ENCODE measurements at places on chromosomes 7 and 10.

- no peak for DNase-seq
These were observed 3.7 kb downstream of the SND1 start for GRCh38 chr7:127655720-127656119.

GRCh38 chr10:131691481-131692090, 209.2 kb upstream of the PPP2R2D start:
- DNase-seq = no peak

DNA sequence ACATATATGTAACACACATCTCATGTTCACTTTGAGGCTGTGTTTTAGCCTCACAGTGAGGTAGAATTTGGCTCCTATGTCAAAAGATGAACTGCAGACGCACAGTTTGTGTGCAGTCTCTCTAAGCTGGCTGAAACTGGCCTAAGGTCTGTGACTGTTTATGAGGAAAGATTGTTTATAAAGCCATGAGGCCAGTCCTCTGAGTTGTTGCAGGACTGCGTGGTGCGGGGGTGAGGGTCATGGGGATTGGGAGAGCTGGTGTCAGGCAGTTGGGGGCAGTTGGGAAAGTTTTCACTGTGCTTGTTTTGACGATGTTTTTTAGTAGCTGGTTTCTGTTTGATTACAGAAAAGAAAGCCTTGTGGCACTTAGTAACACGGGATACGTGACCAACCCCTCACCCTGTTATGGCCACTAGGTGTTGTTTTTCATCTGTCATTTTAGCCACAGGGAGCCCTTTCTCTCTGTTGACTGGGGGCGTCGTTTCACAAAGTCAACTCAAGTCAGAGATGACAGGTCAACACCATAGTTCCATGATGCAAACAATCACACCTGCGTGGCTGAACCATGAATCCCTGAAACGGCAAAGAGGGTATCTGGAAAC, 310.9 kb downstream of the CCDC3 start:
- DNase-seq = no peak

- no peak for DNase-seq
These were observed 155.7 kb upstream of the FAM171A1 start for GRCh38 chr10:15526754-15527153.

DNA sequence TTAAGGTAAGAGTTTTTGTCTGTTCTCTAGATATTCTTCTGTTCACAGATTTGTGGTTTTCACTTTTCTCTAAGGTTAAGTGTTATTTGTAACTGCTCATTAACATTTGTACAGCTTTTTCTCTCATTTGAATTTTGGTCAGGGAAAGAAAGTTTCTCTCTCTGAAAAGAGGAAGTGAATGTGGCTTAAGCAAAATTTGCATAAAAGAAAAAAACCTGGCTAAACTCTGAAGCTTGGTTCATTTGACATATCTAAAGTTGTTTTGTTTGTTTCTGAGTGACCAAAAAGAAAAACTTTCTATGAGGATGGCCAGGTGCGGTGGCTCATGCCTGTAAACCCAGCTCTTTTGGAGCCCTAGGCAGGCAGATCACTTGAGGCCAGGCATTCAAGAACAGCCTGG, 22.0 kb upstream of the SLC26A4 start:
- no peak for DNase-seq

- DNase-seq = no peak
These were observed 30.5 kb upstream of the FBXW4 start for GRCh38 chr10:101725296-101726114.

DNA sequence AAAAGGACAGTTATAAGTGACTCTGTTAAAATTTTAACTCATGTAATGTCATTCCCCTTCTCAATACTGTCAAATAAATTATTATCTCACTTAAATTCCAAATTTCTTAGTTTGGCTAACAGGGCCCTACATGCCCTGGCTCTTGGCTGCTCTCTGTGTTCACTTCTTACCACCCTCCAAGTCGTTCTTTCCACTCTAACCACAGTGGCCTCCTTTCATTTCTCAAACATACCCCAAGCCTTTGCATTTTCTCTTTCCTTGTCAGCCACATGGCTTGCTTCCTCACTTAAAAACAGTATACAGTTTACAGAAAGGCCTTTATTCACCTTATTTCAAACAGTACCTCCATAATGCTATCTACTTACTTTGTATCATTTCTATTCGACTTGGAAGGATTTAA, 737.1 kb upstream of the ZWINT start:
- DNase-seq = no peak

DNA sequence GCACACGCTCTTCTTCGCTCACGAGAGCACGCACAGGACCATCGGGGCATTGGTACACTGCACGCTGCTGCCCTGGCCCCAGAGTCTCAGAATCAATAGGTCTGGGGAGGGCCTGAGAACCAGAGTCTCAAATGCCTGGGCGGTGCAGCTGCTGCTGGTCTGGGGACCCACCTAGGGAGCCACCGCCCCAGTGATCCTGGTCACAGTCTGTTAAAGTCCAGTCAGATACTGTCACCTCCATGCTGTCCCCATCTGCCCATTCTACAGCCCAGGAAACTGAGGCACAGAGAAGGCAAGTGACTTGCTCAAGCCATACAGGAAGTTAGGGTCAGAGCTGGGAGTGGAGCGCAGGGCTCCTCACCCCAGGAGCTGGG, 38.0 kb downstream of the ZCCHC24 start:
- DNase-seq = no peak

DNA sequence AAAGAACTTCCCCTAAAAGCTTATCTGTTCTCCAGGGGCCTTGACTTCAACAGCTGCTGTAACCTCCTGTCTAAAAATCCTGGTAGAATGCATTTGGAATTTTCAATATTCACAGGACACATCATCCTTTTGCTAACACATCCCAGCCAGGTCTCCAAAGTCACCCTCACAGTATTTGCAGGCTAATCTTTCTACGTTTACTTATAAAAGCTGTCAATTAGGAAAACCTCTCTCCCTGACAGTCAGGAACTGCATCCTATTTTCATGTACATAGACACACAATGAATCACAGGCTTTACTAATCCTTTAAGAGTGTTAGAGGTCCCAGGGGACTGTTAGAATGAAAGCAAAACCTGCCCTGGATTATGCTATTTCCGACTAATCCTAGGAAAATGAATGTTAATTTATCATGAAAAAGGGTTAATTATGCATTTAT, 102.2 kb downstream of the GFRA1 start:
- DNase-seq = peak; percentile 85

DNA sequence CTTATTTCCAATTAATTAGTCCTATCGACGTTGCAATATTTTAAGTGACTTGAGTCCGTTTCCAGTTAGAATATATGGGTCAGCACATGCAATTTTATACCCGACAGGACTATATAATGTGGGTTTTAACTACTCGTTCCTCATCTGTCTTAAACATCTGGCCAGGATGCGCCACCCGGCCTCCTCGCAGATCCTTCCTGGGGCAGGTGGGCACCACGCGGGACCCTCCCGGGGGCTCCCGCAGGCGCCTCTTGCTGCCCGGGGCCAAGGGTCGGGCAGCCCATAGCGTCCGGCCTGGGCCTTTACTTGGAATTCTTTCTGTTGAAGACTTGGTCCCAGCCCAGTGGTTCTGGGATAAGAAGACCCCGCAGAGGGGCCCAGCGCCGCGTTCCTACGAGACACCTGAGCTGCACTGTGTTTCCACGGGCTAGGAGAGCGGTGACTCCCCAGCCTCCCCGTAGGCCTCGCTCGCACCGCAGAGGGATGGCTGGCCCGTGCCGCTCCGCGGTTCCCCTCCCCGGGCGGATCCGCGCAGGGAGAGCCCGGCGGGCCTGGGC, 10.1 kb upstream of the MNX1 start:
- no peak for DNase-seq

- no peak for DNase-seq
These were observed 9.1 kb upstream of the ZYX start for GRCh38 chr7:143372070-143372469.

DNA sequence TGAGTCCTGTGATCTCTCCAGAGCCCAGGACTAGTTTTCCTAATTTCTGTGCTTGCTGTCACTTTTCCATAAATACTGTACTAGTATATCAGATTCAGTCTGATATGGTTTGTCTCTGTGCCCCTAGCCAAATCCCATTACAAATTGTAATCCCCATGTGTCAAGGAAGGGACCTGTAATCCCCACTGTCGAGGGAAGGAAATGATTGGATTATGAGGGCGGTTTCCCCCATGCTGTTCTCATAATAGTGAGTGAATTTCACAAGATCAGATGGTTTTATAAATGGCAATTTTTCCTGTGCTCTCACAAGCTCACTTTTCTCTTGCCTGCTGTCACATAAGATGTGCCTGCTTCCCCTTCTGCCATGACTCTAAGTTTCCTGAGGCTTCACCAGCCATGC, 54.8 kb upstream of the IFRD1 start:
- no peak for DNase-seq

- peak; percentile 73 for DNase-seq
These were observed 97.2 kb upstream of the DKK1 start for GRCh38 chr10:52216852-52217251.

GRCh38 chr10:71309919-71310318, 9.1 kb upstream of the SLC29A3 start:
- no peak for DNase-seq

DNA sequence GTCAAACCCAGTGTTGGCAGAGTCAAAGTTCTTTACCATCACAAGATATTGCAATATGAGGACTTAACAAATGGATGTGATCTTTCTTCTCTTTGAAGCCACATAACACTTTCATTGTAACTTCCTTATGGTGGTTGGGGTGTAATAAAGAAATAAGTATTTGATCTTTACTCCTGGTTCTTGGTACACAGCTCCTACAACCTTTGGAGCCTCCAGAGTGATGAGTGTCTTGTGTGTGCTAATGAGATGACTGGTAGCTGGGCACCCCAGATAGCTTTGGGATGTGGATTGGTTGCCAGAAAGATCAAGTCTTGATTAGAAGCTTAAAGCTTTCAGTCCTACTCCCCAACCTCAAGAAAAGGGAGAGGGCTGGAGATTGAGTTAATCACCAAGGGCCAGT, 31.1 kb upstream of the YAE1 start:
- no peak for DNase-seq

DNA sequence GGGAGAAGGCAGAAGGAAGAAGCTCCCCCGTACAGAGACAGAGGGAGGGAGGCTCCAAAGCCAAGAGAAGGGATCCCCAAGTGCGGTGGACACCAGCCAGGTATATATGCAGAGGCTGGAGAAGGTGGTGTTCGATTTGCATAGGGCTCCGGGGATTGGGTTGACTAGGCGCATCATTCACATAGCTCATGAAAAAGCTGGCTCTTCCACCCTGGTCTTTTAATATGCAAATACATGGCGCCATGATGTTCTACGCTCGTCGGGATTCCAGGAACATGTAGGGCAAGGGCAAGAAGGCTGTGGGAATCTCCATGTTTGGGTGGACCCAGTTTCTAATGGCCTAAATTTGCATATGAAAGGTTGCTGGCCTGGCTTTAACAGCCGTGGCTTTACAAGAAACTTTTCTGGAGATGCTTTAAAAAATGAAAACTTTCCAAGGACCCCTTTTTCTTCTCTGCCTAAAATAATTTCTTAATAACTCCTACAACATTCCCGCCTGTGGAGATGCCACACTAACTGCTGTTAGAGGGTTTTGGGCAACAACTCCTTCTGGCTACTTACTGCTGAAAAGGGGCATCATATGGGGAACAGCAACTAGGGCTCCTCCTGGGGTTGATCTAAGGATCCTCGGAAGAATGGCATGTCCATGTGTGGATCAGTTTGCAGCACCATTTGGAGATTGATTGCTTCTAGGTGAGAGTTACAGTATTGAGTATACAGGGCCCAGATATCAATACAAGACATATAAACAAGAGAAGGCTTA, 28.3 kb downstream of the C1GALT1 start:
- no peak for DNase-seq

- no peak for DNase-seq
These were observed 52.6 kb upstream of the PCBD1 start for GRCh38 chr10:70940834-70941568.

- DNase-seq = no peak
These were observed 358.1 kb downstream of the CRPPA start for GRCh38 chr7:16063221-16063620.

DNA sequence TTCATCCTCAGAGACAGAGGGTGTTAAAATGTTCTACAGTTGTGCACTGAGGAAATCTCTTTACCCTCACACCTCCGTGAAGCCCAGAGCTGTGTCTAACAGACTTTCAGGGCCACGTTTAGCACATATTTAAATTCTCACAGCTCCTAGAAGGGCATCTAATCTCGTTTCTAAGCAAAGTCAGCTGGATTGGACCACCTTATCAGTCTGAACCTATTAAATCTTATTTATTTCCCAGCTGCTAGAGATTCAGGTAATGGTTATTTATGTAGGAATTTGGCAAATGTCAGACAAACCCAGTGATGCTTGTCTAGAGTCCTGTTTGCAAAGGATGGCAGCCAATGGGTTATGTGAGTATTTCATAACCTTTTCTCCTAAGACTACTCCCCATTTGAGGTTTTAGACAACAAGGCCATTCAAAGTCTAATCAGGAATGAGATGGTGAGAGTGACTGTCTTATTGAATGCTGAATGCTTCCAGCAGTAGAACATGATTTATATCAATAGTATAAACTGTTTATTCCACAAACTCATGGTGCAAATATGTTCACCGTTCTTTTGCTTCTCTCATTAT, 54.8 kb upstream of the EXOC4 start:
- DNase-seq = no peak

DNA sequence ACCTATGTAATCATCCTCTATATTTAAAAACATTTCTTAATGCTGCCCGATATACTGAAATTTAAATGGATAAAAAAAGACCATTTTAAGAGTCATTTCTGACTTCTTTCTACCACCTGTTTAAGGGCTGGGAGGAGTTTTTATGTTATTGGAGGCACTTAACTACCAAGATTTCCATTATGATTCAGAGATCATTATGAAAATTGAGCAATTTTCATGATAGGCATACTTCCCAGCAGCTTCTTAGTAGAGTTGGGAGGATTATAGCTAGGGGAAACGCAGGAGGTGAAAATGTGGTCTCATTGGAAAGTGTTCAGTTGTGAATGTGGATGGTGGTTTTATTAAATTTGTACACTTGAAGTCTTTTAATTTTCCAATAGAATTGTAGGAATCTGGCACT, 28.4 kb upstream of the FAM204A start:
- DNase-seq = no peak

- no peak for DNase-seq
These were observed 2.4 kb downstream of the TRPV6 start for GRCh38 chr7:142883145-142883544.

- peak; percentile 41 for DNase-seq
These were observed 19.9 kb upstream of the GPAM start for GRCh38 chr10:112203328-112204076.

GRCh38 chr7:105202616-105203015, 186.1 kb downstream of the SRPK2 start:
- DNase-seq = no peak

DNA sequence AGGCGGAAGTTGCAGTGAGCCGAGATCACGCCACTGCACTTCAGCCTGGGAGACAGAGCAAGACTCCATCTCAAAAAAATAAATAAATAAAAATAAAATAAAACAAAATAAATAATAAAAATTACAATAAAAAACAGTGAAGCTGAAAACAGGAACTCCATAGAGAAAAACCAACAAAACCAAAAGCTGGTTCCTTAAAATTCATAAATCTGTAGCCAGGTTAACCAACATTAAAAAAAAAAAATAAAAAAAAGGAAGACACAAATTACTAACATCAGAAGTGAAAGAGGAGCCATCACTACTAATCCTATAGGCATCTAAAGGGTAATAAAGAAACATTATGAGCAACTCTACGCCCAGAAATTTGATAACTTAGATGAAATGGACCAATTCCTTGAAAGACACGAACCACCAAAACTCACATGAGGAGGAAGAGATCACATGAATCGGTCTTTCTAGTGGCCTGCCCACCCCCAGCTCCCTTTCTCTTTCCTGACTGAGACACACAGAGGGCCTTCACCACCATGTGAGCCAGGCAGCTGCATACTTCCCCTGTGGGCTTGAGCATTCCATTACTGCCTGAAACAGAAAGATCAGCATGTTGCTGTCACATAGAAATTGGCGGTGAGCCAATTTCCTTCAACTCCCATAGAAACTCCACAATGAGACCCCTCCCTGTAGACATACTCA, 208.7 kb downstream of the MAD1L1 start:
- DNase-seq = peak; percentile 34
